Activated CD4-positive, alpha-beta memory T cell treated with anti-CD3 and anti-CD28 coated beads for 36 hours (primary cell): ENCODE measurements at places on chromosomes 3 and 15. TPM values are rescaled to one million over a fixed set of nuclear protein-coding genes. Genes with fewer than 3 reads are reported as not detected.

DNA sequence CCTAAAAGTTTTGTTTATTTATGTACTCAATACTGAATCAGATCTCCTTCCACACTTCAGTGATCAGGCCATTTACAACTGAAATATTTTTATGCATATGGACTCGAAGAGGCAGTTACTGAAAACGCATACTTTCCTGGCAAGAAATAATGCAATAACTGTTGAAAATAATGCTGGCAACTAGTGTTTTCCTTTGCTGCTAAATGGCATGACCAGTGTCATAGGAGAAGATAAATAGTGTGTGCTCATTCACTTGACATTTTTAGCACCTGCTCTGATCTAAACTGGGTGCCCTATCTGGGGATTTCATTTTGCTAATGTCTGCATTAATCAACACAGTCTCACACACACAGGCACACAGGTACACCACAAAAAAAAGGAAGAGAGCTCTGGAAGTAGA lies 695.2 kb downstream of the TUSC7 start:
- H3K27me3 ChIP-seq = no peaks in the 10 kb centered on the region
- no peaks in the 10 kb centered on the region for H3K36me3 ChIP-seq
- no peak overlapping the region for H3K4me3 ChIP-seq
- no peaks in the 10 kb centered on the region for H3K4me1 ChIP-seq
- H3K27ac ChIP-seq = no peak overlapping the region

DNA sequence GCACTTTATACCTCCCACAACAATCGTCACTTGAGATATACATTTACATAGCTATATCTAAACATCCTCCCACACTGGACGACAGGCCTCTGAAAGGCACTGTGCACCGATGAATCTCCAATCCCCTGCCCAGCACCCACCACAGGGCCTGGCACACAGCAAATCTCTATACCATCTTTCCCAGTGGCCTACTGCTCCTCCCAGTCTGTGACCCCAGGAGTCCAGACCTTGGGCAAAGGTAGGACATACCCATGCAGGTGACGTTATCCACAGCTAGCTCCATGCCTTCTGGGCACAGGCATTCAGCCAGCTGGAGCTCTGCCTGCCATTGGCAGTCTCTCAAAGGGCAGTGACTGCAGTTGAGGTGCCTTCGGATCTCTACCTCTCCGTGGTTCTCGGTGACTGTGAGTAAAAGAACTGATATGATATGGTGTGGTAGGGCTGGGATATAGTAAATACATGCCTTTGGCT lies 5.8 kb downstream of the LTK start:
- peaks cover 20% of the 10 kb centered on the region for H3K27me3 ChIP-seq
- H3K4me3 ChIP-seq = no peak overlapping the region
- DNase-seq = no peak

DNA sequence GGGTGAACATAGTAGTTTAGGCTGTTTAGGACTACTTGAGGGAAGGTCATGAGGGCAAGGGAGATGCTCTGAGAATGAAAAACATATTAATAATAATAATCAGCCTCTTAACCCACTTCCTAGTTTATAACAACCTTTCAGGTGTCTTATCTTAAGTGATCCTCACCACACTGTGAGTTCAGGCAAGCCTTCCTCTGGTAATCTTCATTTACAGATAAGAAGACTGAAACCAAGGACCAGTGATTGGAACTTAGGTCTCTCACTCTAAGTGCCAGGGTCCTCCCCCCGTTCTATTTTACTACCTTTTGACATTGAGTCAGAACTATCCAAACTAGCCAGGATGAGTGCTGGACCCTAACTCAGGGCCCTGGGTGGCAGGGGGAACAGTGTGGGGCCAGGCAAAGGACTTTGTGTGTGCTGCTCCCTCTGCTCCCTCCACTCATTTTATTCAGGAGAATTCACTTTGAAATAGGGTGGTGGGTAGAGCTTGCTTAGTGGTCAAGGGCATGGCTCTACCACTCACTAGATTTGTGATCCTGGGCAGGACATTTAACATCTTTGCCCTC lies 5.7 kb downstream of the NUTM1 start:
- DNase-seq = no peak
- H3K4me1 ChIP-seq = no peaks in the 10 kb centered on the region
- H3K36me3 ChIP-seq = no peaks in the 10 kb centered on the region
- H3K27me3 ChIP-seq = no peaks in the 10 kb centered on the region

- H3K27ac ChIP-seq = no peak overlapping the region
- H3K4me3 ChIP-seq = no peak overlapping the region
- H3K4me1 ChIP-seq = peaks cover 8% of the 10 kb centered on the region
- no peaks in the 10 kb centered on the region for H3K27me3 ChIP-seq
Measured at GRCh38 chr3:188782613-188783124, 389.1 kb upstream of the TPRG1 start.

DNA sequence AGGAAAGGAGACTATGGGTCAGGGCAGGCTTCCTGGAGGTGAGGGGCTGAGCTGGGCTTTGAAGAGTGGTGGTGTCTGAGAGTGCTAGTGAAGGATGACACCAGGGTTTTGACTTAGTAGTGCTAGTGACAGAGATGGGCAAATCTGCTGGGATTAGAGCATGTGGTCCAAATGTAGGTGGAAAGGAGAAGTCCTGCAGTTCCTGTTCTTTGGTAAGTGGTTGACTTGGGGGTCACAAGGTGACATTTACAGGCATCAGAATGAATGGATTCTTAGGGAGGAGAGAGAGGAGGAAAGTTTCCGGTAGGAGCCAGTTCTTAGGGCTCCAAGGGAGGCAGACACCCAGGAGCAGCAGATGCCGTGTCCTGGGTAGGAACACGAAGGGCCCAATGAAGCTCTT lies 796 bp upstream of the DOCK3 start:
- H3K36me3 ChIP-seq = no peaks in the 10 kb centered on the region
- DNase-seq = no peak
- H3K4me3 ChIP-seq = peak overlapping the region; percentile 59
- H3K4me1 ChIP-seq = peaks cover 11% of the 10 kb centered on the region

Gene SLC35G2
- 2.1 TPM for total RNA-seq

Gene SLC12A1
- total RNA-seq = not detected

Gene COLQ
- 1.5 TPM for total RNA-seq

Gene CCR9
- not detected for total RNA-seq

Gene CCDC13
- 0.76 TPM for total RNA-seq
